ENCODE measurements at places on chromosomes 2 and 18. TPM values are rescaled to one million over a fixed set of nuclear protein-coding genes. Genes with fewer than 3 reads are reported as not detected.
A peak's percentile ranks its signal among the peaks of the same experiment; 100 is the strongest.

CROCC2 gene
- total RNA-seq: not detected

DNA sequence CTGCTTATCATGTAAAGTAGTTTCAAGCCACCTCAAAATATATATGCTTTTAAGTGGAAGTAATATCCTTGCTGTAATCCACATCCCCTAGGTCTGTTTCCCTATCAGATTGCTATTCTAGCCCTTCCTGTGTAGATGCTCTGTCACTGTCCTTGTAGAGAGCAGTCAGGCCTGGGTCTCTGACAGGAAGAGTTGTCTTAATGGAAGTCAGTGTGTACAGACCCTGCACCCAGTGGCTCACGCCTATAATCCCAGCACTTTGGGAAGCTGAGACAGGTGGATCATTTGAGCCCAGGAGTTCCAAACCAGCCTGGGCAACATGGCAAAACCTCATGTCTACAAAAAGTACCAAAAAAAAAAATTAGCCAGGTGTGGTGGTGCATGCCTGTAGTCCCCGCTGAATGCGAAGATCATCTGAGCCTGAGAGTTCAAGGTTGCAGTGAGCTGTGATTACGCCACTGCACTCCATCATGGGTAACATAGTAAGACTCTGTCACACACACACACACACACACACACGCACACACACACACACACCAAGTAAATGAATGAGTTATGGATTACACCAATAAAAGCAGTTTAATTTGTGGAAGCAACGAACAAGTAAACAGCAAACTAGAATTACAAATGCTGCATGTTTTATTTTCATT is 70.2 kb upstream of the DSC1 start:
- DNase-seq: no peak

DNA sequence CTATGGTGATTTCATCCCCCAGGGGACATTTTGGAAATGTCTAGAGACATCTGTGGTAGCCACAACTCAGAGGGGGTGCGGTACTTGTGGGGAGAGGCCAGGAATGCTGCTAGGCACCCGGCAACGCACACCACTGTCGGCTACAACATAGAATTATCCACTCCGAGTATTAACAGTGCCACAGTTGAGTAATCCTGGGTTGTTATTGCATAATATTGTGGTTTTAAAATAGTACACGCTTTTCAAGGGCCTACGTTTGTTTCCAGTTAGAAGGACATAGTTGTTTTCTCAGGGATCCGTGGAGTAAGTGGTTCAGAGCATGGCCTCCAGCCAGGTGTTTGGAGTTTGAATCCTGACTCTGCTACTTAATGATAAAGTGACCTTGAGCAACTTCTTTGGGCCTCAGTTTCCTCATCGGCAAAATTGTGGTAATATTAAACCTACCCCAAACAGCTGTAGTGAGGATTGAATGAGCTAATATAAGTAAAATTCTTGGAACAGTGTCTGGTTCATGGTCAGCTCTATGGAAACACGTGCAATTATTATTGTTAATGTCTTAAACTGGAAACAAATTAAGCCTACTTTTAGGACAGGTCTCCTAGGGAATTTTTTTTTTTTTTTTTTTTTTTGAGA is 24.5 kb downstream of the CYP27A1 start:
- DNase-seq: peak; percentile 37

DNA sequence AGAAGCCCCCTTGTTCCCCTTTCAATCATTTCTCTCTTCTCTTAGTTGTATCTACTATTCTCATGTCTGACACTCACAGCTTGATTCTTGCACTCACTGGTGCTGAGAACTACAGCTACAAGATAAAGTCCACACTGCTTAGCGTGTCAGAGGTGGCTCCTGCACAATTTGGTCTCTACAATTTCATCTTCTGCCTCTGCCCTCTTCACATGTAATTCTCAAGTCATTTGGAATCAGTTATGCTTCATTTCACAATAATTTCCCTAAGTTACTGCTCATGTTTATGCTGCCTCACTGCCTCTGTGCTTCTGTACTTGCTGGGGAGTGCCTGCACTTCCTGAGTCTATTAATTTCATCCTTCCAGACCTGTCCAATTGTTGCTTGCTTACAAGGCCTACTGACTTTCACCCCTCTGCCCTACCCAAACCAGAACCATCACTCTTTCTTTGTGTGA is 11.6 kb upstream of the NAB1 start:
- no peak for DNase-seq

Data from HT-29 (cell line).